Thoracic aorta (tissue), 2 donors: ENCODE measurements at places on chromosomes 1 and 21. TPM values are rescaled to one million over a fixed set of nuclear protein-coding genes. Genes with fewer than 3 reads are reported as not detected.

The C1orf185 gene
- total RNA-seq: not detected

The FYB2 gene
- not detected for total RNA-seq

The SIM2 gene
- not detected for total RNA-seq

The RSPO1 gene
- total RNA-seq: 0.42 TPM

GRCh38 chr1:61851849-61852669 is 109.8 kb downstream of the PATJ start:
- peak overlapping the region; percentile 81 for H3K27ac ChIP-seq
- no peak for DNase-seq
- peaks cover 5% of the 10 kb centered on the region for H3K36me3 ChIP-seq
- no peaks in the 10 kb centered on the region for H3K27me3 ChIP-seq
- H3K4me3 ChIP-seq: no peak overlapping the region
- H3K4me1 ChIP-seq: peaks cover 47% of the 10 kb centered on the region

DNA sequence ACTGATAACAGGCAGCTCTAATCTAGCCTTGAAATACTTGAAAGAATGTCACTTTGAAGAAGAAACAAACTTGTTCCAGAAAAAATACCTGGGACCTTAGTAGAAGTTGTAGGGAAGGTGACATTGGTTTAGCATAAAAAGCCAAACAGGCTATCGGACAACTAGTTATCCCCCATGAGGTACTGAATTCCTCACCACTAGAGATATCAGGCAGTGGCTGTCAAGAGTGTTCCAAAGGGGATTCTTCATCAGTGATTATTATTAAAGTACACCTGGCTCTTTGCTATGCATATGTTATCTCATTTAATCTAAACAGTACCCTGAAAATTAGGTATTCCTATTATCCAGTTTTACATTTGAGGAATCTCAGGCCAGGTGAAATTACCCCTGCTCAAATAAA is 13.1 kb upstream of the HMGN2 start:
- H3K27me3 ChIP-seq: no peaks in the 10 kb centered on the region
- H3K27ac ChIP-seq: no peak overlapping the region
- peaks cover 35% of the 10 kb centered on the region for H3K36me3 ChIP-seq
- no peak for DNase-seq
- no peaks in the 10 kb centered on the region for H3K4me1 ChIP-seq

- no peak overlapping the region for H3K27ac ChIP-seq
- no peaks in the 10 kb centered on the region for H3K27me3 ChIP-seq
- DNase-seq: no peak
Measured at GRCh38 chr1:235088907-235089306, 39.7 kb downstream of the TOMM20 start.

- H3K27me3 ChIP-seq: no peaks in the 10 kb centered on the region
- H3K27ac ChIP-seq: no peak overlapping the region
- DNase-seq: no peak
Measured at GRCh38 chr21:16262091-16262490, 532.3 kb downstream of the USP25 start.

DNA sequence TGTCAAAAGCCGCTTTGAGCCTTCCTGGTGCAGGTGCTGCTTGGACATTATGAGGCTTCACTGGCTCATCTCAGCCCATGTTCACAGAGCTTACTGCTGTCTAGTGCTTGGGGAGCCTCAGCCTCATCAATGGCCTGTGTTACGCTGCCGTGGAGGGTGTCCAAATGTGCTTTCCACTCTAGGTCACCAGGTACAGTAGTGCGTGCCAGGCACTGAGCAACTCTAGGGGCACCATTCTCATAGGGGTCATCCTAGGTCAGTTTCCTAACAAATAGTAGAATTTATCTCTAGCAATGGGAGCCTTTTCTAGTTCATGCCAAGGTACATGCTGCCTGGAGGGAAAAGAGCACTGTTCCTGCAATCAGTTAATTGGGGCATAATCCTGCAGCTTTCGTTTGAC is 193.8 kb downstream of the DYRK1A start:
- H3K4me1 ChIP-seq: peaks cover 8% of the 10 kb centered on the region
- no peaks in the 10 kb centered on the region for H3K27me3 ChIP-seq
- no peak overlapping the region for H3K4me3 ChIP-seq
